ENCODE measurements at places on chromosomes 2 and 18.

DNA sequence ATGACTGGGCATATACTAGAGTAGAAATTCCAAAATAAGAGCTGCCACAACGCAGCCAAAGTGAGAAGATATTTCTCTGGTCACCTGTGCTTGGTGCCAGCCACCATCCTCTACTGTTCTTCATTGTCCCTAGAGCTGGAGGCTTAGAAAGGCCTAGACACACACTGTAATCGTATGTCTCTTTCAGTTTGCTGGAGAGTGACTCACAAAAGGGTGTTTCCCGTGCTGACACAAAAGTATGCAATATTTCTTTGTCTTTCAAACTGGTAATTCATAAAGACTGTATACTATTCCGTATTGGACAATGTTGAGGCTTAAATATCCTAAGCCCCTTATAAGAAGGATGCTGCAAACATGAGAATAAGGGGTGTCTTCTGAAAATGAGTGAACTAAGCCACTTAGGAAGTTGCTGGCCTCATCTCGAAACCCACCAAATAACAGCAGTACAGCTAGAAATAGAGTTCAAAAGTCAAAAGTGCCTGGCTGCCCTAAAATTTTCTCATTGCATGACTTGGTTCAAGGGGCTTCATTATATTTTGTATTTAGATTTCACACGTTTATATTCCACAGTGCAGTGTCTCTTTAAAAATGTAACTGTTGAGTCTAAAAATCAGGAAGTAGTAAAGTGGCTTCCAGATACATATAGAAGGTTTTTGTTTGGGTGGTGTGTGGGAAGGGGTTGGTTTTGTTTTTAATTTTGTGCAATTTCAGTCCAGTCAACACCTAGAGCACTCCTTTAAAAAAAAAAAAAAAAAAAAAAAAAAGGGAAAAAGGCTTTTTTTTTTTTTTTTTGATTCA is 601.1 kb downstream of the ARHGAP15 start:
- DNase-seq, result no peak

- no peak for DNase-seq
Observed at GRCh38 chr2:200649724-200650123, 63.9 kb downstream of the AOX1 start.

GRCh38 chr2:100581277-100581612 is 18.5 kb downstream of the PDCL3 start:
- DNase-seq, result no peak

DNA sequence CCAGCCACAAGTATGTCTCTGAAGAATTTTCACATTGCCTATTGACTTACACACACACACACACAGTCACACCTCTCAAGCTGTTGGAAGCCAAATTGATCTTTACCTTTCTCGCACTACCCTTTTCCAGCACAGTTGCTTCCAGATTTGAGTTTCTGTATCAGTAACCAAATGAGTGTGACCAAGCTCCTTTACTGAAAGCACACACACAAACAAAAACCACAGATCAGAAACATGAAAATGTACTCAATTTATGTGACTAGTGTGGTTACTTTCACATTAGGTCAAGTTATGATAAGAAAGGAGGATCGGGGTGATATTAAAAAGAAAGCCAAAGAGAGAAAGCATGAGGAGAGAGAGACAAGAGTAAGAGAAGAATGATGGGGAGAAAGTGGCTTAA is 993.9 kb upstream of the POU3F3 start:
- no peak for DNase-seq

GRCh38 chr2:232488097-232488711 is 570 bp upstream of the ECEL1 start:
- DNase-seq, result no peak

DNA sequence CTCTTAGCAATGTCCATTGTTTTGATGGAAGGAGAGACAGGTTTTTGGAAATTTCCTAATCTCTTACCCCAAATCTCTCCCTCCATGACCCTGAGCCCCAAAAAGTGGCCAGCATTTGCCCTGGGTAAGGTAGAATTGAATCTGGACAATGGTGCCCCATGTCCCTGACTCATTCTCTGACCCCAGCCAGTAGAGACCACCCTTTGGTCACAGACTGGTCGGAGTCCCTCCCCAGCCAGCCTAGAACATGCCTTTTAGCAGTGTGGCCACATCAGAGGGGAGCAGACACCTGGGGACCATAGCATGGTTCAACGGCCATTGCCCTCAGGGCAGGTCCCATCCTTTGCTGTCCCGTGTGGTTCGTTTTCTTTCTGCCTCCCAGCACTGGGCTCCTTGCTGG is 6.5 kb upstream of the NT5DC4 start:
- no peak for DNase-seq

GRCh38 chr2:186748354-186748753 is 54.5 kb downstream of the FAM171B start:
- DNase-seq, result no peak

- DNase-seq, result no peak
Observed at GRCh38 chr18:65498605-65499004, 252.2 kb upstream of the CDH7 start.

DNA sequence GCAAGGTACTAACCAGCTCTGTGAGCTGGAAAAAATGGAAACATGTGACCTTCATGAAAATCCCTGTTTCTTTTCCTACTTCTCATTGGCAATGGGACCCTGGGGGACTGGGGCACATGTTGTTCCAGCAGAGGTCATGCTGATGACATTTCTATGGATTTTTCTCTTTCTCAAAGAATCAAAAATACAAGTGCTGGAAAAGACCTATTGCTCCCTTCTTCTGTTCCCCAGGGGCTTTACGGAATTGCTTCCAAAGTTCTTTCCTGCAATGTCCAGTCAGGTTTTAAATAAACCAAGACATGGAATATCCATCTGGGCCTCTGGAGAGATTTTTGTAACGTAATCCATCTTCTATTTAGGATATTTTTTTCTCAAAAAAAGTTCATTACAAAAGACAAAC is 1006.1 kb upstream of the CELF4 start:
- DNase-seq, result no peak

DNA sequence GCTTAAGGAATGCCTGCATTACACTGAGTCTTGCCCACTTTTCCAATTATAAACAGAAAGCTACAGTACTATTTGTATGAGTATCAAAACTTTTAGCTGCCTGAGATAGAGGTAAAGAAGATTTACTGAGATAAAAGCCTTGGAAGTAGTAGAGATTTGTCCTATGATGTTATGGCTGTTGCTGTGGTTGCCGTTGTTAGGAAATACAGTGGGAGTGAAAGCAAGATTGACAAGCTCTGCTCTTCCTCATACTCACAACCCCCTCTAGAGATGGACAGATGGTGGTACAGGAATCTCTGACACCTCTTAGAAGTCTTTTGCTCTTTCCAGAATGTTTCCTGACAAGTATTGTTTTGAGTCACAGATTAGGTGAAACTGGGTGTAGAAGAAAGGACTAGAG is 242.5 kb downstream of the RPIA start:
- DNase-seq, result no peak

DNA sequence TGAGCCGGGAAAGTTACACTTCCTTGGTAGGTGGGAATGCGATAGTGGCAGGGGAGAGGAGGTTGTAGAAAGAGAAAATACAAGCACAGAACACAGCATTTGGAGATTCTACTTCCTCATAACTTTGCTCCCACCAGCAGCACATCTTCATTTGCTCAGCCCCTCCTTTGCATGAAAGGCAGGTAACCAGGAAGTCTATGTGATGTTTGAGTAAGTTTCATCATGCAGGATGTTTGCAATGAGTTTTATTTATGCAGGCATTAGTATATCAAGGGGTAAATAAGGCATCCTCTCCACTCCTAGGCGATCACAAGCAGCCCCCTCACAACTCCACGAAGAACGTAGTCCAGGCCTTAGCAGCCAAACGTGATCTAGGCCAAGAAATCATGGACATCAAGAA is 5.0 kb downstream of the RNF152 start:
- DNase-seq, result no peak

- DNase-seq, result no peak
Observed at GRCh38 chr2:101546376-101547058, 71.6 kb upstream of the RFX8 start.

DNA sequence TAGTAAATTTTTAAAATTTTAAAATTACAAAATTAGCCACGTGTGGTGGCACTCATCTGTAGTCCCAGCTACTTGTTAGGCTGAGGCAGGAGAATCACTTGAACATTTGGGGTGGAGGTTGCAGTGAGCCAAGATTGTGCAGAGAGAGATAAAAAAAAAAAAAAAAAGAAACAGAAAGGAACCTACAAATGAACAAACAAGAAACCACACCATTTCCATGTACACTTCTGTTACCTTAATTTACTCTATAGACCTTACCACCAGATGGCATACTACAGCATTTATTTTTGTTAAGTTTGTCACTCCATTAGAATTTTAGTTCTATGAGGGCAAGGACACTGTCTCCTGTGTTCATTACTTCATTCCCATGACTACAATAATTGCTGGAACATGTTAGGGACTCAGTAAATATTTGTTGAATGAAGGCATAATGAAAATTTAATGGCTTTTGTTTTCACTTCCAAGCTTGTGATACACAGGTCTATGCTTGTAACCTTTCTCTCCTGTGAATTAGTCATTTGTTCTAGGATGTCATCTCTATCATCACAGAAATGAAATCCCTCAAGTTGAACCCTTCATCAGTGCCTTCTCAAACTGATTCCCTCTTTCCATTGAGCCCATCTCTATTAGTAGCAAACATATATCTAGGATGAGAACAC is 76.0 kb downstream of the ARHGAP15 start:
- DNase-seq, result no peak

- DNase-seq, result no peak
Observed at GRCh38 chr2:234763002-234763873, 188.6 kb upstream of the SH3BP4 start.

- no peak for DNase-seq
Observed at GRCh38 chr18:37778417-37779165, 213.0 kb upstream of the CELF4 start.

DNA sequence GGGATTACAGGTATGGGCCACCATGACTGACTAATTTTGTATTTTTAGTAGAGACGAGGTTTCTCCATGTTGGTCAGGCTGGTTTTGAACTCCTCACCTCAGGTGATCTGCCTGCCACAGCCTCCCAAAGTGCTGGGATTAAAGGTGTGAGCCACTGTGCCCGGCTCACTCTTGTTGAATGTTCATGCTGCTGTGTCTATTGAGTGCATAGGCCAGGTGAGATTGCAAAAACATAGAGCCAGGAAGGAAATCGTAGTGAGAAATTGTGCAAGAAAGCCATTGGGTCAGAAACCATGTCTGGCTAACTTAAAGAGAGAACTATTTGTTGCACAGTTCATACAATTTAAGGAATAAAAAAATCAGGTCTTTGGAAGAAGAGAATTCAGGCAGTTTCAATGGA is 45.5 kb upstream of the FZD5 start:
- DNase-seq, result no peak

DNA sequence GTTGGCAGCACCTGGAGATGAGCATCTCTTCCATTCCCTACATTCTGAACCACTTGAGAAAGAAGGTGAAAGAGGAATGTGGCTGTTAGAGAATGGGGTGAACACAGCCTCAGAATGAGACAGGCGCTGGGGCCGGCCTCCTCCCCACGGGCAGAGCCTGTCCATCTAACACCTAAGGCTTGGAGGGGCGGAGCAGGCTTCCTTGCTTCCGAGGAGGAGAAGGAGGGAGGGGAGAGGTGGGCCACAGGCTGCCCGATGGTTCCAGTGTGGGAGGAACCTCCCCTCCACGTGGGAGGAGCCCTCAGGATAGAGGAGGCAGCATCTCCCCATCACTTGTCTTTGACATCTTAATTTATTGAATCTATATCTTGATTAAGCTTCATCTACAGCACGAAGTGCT is 68.6 kb downstream of the CIB4 start:
- DNase-seq, result no peak

GRCh38 chr2:48829569-48829968 is 74.0 kb upstream of the LHCGR start:
- DNase-seq, result no peak

- DNase-seq, result no peak
Observed at GRCh38 chr2:66561645-66562303, 126.8 kb downstream of the MEIS1 start.

DNA sequence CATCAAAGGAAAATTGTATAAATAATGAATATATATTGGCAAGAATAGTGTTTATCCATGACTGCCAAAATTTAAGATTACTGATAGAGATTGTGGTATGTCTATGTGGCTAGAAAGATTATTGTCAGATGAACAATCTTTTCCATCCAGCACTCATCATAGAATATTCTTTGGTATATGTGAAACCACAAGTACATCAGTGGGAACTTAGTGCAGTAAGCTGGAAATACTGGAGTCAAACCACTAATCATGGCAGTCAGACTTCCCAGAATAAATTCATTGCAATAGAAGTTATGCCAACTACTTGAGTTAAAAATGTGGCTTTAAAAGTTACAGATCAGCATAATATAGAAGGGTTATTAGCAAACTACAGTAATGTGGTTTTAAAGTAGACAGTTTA is 310.3 kb downstream of the GULP1 start:
- DNase-seq, result no peak

- DNase-seq, result no peak
Observed at GRCh38 chr2:136874258-136874657, 108.9 kb downstream of the THSD7B start.

DNA sequence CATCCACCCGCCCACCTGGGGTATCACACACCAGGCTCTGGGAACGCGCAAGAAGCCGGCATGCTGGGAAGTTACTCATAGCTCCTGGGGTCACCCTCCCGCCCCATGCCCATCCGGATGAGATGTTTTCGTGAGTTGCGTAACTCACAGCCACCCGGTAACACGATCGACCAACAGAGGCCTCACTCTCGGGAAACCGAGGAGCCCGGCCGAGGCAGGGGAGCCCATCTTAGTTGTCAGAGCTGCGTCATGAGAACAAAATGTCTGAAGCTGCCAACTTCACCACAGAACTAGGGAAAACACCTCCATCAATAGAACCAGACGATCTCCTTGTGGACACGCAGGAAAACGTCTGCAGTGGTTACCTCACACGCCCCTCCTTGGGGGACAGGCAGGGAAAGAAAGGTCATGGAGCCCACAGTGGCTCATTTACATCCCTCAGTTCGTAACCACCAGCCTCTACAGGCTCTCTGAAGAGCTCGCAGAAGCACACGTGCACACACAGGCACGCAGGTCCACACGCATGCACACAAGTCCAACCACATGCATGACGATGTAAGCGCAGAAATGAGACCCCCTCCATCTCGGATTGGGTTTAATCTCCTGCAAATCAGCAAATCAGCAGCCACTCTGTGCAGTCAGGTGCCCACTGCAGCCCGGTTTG is 26.2 kb downstream of the ADI1 start:
- no peak for DNase-seq

DNA sequence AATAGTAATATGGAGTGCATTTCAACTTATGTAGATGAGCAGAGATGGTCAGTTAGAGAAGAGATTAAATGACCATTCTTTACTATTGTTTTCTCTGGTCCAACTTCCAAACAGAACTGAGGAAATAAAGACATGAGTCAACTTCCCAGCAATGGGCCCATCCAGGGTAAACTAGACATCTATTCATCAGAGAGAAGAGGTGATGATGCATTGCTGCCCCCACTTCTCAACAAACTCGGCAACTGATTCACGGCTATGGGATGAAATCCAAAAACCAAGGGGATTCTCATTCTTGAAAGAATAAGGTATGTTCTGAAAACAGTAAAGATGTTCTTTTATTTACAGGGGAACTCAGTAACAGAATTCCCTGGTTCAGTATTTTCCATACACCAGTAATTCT is 190.7 kb downstream of the RDH14 start:
- no peak for DNase-seq

DNA sequence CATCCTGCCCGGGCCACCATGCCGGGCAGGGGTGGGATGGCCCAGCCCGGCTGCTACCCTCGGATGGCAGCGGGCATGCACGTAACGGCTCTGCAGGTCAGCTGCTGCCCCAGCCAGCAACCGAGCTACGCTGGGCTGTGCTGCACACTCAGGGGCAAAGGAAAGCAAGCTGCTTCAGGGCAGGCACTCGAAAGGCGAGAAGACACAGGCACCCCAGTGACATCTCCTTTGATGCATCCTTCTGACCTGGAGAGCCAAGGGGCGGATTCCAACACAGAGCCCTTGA is 8.8 kb downstream of the HDAC4 start:
- no peak for DNase-seq
